Activated naive CD8-positive, alpha-beta T cell treated with anti-CD3 and anti-CD28 coated beads, Interleukin-2, amount 50 U/mL, for 24 hours (primary cell): ENCODE measurements at places on chromosomes 12 and 14.

GRCh38 chr12:52268212-52268611 lies 6.2 kb upstream of the KRT86 start:
- no peak for DNase-seq

- no peak for DNase-seq
Observed at GRCh38 chr12:54369597-54370131, 5.4 kb upstream of the GPR84 start.

GRCh38 chr14:59358784-59359183 lies 106.4 kb downstream of the GPR135 start:
- DNase-seq, result no peak

DNA sequence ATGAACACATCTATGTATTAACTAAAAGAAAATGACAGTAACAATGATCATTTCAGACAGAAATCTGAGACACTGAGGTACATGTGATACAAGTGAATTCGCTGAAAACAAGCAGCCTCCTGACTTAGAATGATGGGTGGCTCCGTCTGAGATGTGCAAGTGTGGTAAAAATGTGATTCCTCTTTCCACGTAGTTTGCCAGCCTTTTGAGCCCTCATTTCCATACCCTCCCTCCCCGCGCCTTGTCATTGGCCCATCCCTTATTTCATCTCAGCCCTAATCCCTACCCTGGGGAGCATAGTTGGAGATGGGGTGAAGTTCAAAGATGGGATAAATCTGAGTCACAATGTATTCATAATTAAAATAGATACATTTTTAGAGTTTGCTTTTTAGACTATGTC lies 107.8 kb downstream of the BMP4 start:
- no peak for DNase-seq

DNA sequence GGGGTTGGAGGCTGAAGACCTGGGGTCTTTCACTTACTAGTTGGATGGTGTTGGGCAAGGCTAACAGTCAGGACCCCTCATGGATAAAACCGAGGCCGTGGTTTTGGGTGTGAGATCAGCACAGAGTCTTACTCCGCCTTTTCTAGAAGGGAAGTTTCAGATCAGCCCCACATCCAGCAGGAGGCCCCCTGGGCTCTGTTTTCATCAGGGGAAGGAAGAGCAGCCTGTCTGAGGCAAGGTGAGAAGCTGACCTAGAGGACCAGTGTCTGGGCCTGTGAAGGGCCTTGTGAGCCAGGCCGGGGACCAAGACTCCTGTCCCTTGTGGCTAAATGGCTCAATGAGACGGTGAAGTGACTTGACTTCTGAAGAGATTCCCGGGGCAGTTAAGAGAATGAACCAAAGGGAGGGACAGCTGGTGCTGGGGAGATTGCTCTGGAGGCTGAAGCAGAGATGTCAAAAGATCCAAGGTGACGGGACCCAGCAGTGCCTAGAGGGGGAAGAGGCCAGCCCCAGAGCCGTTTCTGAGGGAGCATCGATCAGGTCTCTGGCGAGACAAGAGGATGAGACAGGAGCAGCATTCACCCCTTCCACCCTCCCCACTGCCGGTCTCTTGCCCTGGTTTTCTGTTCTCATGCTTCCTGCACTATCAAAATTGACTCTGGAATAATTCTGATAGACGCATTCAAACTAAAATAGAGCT lies 40.1 kb upstream of the TSPAN9 start:
- no peak for DNase-seq

DNA sequence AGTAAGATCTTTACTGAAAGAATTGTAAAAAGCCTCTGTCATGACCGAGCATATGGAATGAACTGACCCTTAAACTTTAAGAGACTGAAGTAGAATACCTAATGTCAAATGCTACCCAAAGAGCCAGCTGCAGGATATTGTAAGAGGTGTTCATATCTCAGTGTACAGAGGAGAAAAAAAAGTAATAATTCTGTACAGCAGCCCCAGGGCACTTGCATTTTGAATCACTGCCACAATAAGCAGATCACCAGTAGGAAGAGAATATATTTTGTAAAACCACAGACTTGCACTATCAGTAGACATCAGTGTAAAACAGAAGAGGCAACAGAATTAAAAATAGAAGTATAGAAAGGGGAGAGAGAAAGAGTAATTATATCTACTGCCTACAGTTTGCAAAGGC lies 162.6 kb downstream of the PPFIA2 start:
- DNase-seq, result no peak

DNA sequence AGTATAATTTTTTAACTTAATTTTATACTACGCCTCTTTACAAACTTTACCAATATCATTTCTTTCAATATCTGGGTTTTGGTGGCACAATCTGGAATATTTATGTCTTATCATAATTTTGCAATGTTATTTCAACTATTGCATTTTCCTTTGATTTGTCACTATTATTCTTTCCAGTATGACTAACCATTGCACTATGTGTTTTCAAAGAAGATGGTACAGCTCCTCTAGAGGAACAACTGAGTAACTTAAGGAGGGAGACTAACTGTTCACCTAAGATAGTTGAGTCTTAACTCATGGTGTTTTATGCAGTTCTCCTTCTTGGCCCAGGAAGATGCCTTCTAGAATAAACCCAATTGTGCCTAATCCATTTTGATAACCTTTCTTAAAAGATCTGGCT lies 60.5 kb upstream of the KIF21A start:
- DNase-seq, result no peak

DNA sequence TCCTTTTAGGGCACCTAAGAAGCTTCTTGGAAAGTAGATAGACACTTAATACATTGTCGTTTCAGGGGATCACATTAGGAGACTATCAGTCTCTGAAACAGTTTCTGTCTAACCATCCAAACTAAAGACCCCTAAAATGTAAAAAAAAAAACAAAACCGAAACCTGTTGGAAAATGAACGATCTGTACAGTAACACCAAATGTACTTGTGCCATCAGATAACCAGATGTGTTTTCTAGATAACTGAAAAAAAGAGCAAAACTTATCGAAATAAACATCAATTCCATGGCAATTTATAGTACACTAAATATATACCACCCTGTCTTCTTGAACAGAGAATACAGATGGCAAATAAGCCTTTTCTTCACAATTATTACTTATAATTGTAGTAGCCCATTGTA lies 2.1 kb downstream of the LDHB start:
- DNase-seq, result no peak
